ENCODE measurements at places on chromosomes 1 and 21.

DNA sequence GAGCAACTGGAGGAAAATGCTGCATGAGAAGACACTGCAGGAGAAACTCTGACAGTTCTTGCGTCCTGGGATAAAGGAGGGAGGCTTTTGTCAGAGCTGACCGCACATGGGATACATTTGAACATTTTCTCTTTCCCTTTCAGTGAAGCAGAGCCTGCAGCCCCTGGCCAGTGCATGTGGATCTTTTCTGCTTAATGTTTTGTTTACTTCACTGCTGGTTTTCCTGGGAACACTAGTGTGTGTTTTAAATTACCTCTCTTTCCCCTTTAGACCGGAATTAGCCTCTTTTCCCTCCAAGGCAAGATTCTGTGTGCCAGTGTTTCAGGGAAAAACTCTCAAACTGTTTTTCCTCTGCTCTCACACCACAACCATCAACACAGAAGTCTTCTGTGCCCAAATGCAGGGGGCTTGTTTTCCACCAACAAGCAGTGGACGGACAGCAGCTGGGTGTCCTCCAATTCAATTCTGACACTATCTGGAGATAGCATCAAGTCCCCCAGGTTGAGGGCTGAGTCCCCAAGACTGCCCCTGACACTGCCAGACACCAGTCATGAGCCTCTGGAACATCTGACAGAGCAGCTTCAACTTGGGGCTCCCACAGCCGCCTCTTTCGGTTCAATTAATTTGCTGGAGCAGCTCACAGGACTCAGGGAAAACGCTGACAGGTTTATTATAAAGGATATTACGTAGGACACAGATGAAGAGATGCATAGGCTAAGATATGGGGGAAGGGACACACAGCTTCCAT is 136.2 kb downstream of the RHOU start:
- DNase-seq, result no peak

- DNase-seq, result no peak
Observed at GRCh38 chr1:35857830-35858229, 25.2 kb upstream of the AGO1 start.

- no peak for DNase-seq
Observed at GRCh38 chr1:229599218-229599954, 26.5 kb downstream of the TAF5L start.

GRCh38 chr1:1989102-1989542 is 14.5 kb downstream of the CFAP74 start:
- no peak for DNase-seq

DNA sequence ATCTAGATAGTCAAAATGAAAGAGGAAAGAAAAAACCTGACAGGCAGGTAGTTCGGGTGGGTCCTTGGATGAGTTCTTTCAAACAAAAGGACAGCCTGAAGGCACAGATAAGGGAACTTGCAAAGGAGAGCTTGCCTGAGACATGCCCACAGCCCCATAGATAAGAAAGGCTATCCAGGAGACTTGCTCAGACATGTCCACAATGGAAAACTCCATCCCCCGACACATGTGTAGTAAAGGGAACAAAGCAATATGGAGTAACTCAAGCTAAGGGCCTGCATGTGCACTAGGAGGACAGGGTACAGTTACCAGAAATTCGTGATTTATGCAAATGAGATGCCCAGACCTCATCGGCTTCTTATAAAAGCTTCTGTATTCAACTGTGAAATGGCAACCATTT is 281.5 kb downstream of the NEGR1 start:
- no peak for DNase-seq

DNA sequence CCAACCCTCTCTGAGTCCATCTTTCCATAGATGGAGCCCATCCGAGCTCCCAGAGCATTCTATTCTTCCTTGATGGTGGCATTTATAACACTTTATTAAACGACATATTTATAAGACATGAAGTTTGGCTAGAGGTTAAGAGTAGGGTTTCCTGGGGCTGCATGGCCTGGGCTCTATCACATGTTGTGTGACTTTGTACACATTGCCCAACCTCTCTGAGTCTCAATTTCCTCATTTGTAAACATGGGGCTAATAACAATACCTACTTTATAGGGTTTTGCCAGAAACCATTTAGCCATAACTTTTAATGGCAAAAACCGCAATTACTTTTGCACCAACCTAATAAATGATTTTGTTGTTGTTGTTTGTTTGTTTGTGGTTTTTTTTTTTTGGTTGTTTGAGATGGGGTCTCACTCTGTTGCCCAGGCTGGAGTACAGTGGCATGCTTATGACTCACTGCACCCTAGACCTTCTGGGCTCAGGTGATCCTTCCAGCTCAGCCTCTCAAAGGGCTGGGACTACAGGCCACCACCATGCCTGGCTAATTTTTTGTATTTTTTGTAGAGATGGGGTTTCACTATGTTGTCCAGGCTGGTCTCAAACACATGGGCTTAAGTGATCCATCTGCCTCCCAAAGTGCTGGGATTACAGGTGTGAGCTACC is 13.9 kb upstream of the ASAP3 start:
- DNase-seq, result no peak

GRCh38 chr1:194860248-194861201 is 1674.1 kb upstream of the B3GALT2 start:
- DNase-seq, result no peak

- DNase-seq, result no peak
Observed at GRCh38 chr1:29853716-29854330, 617.5 kb downstream of the PTPRU start.

- no peak for DNase-seq
Observed at GRCh38 chr1:169452921-169453320, 25.6 kb upstream of the CCDC181 start.

Measured in stromal cell of bone marrow (primary cell).